Ecto neural progenitor cell (in vitro differentiated cells): ENCODE measurements at places on chromosomes 7 and 10.

DNA sequence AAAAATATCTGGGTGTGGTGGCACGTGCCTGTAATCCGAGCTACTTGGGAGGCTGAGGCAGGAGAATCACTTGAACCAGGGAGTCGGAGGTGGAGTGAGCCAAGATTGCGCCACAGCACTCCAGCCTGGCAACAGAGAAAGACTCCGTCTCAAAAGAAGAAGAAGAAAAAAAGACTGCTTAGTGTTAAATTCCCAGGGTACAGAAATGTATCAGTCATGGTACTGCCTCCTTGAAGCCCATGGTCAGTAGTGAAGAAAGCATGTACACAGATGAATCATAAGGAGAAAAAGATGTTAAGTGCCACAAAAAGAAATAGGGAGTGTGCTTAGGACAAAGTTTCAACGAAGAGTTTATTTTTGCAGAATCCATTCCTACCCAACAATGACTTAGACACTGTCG, 62.5 kb upstream of the KMT2E start:
- no peak for DNase-seq

- DNase-seq, result no peak
Measured at GRCh38 chr10:88386821-88387773, 196.0 kb downstream of the RNLS start.

- no peak for DNase-seq
Measured at GRCh38 chr7:7188091-7188490, 5.7 kb downstream of the C1GALT1 start.

DNA sequence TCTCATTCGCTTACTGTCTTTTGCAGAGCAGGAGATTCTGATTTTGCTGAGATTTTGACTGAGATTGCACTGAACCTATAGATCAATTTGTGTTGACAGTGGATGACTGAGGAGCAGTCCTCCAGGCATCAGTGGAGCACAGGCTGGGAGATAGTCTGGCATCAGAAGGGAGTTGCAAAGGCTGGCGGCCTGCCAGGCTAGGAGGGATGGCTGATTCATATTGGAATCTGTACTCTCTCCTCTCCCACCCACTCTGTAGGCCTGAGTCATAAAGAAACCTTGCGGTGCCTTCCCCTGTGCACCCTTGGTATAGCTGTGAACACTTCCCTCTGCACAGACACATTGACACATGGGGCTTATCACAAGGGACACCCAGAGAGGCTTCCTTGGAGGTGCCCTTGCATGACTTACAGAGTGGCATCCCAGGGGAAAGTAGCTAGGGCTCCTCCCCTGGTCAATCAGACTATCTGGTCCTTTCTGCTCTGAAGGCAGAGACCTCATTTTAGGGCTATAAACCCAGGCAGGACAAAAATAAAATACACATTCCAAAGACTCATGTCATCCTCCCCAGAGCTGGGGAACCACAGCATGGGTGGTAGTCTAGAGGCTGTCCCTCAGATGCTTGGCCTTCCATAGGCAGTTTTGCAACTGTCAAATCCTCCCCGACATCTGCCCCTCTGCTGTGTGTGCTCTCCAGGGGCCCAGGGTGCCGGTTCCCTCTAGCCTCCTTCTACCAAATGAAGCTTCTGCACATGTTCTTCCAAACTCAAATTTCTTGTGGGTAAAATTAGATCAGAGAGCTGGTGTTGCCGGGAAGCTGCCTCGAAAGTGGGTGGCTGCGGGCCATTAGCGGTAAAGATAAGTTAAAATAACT, 37.4 kb upstream of the EEPD1 start:
- DNase-seq, result no peak

GRCh38 chr10:4812046-4812445, 14.0 kb upstream of the AKR1E2 start:
- no peak for DNase-seq

DNA sequence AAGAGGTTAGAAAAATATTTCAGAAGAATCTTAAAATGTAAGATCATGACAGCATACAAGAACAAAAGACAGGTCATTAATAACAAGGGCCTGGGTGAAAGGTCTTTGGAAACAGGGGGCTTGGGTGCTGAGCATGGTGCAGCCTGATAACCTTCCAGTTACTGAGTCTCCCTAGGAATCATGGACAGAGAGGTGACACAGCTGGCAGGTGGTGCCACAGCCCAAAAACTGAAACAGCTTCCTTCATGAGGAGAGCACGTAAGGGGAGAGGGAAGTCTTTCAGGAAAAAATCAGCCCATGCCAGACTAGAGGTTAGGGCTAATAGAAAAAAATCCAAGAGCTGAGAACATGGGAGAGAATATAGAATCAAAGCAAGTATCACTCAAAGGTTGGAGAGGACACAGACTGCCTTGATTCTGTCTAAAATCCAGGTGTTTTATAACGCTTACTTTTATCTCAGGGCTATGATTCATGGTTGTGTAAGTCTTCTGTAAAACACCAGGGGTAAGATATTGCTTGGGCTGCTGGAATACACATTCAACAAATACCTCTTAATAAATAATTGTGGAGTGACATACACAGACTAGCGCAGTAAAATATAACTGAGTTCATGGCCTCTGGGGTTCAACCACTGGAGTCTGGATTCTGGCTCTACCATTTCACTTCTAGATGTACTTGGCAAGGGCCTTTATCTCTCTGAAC, 88.1 kb downstream of the SEMA3C start:
- DNase-seq, result no peak

GRCh38 chr7:5315761-5316160, 33.0 kb downstream of the SLC29A4 start:
- no peak for DNase-seq

GRCh38 chr10:80986596-80986995, 448.9 kb downstream of the SH2D4B start:
- no peak for DNase-seq

DNA sequence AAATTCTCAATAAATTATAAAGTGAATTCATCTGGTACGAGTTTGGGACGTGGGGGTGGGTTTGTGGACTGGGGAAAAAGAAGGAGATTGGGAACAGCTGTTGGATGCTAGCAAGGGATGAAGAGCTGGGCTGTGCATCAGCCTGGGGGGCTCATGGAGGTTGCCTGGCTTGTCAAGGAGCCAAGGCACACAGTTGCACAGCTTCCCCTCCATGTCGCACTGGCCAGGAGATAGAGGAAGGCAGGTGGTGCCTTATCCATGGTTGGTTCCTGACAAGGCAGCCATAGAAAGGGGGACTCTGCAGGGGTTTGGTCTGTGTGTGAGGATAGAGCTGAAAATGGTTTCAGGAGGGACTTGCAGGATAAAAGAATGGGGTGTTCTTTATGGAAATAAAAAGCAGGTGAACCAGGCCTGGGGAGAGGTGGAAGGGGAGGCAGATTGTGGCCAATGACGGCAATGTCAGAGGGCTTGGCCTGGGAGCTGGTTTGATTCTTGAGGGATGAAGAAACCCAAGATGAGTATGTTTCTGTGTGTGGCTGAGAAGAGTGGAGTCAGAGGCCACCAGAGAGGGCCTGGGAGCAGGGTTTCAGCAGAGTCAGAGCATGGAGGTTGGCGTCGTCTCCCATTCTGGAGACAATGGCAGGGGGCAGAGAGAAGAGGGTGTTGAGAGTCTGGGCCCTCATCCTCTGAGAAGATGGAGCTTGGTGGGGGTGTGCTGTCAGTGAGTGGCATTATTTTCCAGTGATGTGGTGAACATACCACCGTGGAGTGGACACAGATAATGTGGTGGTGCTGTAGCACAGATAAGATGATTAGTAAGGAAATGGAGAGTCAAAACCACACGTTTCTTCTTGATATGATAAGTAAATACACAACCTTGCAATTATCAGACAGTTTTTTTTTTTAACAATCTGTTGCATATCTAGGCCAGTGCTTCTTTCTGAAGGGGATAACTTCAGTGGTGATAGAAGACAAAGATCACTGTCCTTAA, 108.2 kb downstream of the PTPN20 start:
- DNase-seq, result no peak

- DNase-seq, result no peak
Measured at GRCh38 chr7:2771274-2771731, 72.8 kb downstream of the GNA12 start.

DNA sequence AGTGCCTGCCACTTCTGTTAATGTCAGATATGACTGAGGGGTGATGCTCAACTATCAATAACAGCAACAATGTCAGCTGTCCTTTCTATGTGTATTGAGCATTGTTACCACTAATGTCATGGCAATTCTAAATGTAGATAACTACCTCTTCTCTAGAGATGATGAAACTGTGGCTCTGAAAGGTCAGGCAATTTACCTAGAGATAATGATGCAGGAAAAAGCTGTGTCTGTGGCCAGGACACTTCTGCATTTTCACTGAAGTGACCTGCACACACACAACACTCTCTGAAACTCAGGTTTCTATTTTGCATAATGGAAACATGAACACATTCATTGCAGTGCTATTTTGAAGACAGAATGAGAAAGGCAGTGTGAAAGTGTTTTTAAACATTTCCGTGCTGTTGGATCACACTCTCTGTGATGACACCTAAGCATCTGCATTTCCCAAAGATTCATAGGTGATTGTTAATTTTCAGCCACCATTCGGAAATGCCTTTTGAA, 148.2 kb downstream of the KCND2 start:
- no peak for DNase-seq

DNA sequence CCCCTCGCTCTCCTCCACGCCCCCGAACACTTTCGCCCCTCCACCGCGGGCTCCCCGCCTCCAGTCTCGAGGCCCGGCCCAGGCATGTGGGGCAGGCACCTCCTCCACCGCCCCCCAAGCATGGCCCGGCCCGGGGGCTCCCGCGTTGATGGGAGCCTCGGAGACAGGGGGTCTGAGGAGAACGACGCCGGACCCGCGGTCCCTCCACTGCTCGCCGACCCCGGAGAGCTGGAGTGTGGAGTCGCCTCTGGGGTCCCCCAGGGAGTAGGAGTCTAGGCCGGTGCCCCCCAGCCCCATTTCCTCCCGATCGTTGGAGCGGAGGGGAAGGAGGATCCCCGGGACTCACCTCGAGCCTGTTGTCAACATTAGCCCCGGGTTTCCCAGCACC, 206 bp downstream of the UPF2 start:
- no peak for DNase-seq

GRCh38 chr10:72259491-72260238, 14.1 kb upstream of the DDIT4 start:
- DNase-seq, result no peak

DNA sequence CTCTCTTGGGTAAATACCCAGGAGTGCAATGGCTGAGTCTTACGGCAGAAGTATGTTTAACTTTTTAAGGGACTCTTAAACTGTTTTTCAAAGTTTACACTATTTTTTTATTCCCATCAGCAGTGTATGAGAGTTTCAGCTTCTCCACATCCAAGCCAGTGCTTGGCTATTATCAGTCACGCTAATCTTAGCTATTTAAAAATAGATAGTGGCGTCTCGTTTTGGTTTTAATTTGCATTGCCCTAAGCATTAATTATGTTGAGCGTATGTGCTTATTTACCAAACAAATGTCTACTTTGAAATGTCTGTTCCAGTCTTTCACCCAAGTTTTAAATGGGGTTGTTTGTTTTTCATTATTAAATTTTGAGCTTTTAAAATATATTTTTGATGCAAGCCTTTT, 164.0 kb downstream of the MALRD1 start:
- no peak for DNase-seq

GRCh38 chr10:5648494-5649457, 17.6 kb downstream of the ASB13 start:
- no peak for DNase-seq

DNA sequence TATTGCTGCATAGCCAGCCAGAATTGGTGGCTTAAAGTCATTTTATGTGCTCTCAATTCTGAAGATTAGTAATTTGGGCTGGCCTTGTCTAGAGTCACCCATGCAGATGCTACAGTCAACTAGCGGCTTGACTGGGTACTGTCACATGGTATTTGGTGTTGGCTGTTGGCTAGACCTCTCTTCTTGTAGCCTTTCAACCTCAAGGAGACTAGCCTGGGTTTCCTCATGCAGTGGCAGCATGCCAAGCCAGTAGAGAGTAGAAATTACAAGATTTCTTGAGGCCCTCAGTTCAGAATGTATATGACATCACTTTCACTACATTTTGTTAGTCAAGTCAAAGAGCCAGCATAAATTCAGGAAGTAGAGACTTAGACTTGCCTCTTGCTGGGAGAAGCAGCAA, 3.7 kb upstream of the ZNF800 start:
- no peak for DNase-seq

DNA sequence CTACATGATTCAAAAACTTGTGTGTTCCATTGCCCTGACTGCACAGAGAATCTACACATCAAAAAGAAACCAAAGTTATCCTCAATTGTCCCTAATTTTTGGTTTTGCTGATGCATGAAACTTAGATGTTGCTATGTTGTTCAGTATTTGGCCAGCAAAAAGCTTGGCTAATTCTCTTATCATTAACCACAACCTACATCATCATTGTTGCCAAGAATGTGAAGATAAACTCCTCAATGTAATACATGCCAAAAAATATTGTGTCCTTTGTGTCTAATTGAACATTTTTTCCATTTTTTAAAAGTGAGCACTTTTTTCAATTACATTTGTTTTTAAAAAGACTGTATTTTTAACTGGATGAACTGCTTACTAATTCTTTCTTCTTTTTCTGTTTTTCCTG, 268.0 kb upstream of the SEMA3D start:
- no peak for DNase-seq

GRCh38 chr7:12713625-12714378, 26.4 kb downstream of the ARL4A start:
- no peak for DNase-seq

GRCh38 chr7:122507591-122507990, 191.3 kb downstream of the RNF133 start:
- no peak for DNase-seq

GRCh38 chr7:158569858-158570323, 17.7 kb downstream of the PTPRN2 start:
- no peak for DNase-seq

DNA sequence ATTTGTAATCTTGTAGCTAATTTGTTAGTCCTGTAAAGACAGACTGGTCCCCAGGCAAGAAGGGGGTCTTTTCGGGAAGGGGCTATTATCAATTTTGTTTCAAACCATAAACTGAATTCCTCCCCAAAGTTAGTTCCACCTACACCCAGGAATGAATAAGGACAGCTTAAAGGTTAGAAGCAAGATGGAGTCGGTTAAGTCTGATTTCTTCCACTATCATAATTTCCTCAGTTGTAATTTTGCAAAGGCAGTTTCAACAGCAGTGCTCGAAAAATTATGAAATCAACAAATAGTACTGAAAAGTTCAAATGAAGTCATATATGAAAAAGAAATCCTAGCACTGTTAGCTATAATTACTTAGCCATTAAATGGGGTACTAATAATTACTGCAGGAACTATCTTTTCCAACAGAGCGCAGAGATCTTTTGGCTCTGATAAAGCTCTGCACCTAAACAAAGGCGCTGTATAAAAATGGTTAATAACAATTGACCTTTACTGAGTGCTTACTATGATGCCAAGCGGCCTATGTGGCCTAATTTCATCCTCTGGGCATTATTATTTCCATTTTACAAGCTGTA, 756 bp upstream of the SEC24C start:
- no peak for DNase-seq

- DNase-seq, result no peak
Measured at GRCh38 chr7:111438369-111439289, 123.7 kb downstream of the IMMP2L start.
